ENCODE measurements at places on chromosomes 16 and 17.

DNA sequence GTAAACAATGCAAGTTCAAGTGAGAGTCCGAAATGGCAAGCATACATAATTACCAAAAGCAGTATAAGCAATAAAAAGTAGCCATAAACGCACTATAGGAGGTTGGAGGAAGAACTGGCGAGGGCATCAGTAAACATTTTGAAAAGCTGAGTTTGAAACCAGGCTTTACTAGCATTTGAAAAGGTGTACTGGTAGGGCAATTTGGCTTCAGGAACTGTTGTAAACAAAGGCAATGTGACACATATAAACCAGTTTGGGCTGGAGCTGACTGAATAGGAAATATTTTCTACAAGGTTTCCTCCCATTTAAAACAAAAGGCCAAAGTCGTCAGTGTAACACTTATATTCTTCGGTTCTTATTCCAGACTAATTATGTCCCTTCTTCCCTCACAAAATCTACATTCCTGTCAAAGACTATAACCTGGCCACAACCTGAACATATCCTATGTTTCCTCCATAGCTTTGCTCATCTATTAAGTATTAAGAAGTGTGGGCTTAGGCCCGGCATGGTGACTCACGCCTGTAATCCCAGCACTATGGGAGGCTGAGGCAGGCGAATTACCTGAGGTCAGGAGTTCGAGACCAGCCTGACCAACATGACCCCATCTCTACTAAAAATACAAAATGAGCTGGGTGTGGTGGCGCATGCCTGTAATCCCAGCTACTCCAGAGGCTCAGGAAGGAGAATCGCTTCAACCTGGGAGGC is 7.8 kb downstream of the CBX1 start:
- DNase-seq = no peak

GRCh38 chr16:50151756-50152155 is 1.4 kb upstream of the TENT4B start:
- DNase-seq = no peak

DNA sequence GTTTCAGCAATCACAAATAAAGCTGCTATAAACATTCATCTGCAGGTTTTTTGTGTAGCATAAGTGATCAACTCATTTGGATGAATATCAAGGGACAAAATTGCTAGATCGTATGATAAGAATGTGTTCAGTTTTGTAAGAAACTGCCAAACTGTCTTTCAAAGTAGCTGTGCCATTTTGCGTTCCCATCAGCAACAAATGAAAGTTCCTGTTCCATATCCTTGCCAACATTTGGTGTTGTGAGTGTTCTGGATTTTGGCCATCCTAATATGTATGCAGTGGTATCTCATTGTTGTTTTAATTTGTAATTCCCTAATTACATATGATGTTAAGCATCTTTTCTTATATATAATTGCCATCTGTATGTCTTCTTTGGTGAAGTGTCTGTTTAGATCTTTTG is 36.4 kb upstream of the TMEM92 start:
- DNase-seq = no peak

GRCh38 chr17:74037320-74037719 is 166.2 kb upstream of the RPL38 start:
- DNase-seq = no peak

- no peak for DNase-seq
Observed at GRCh38 chr16:57358086-57358420, 530 bp upstream of the CCL22 start.

GRCh38 chr16:86044881-86045590 is 146.1 kb downstream of the IRF8 start:
- DNase-seq = no peak

DNA sequence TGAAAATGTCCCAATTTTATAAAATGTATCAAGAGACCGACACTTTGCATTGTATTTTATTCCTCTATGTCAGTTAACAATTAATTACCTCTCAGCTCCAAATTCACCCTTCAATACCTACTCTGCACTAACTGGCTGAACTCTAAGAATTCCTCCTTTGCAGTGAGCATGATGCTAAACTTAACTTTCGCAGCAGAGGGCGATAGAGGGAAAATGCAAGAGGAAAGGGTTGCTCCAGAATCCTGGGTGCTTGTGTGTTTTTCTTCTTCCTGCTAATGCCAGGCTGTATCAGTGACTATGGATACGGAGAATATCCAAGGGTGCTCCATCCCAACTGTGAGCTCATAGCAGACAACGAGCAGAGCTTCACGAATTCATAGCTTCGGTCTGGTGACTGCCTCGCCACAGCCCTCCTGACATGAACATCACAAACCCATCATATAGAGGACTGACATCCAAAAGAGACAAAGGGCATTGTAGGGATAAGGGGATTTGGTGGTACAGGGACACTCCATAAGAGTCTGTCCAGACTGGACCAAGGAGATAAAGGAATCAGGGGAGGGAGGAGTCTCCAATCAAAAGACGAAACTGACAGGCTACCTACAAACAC is 172.9 kb downstream of the STX8 start:
- no peak for DNase-seq

DNA sequence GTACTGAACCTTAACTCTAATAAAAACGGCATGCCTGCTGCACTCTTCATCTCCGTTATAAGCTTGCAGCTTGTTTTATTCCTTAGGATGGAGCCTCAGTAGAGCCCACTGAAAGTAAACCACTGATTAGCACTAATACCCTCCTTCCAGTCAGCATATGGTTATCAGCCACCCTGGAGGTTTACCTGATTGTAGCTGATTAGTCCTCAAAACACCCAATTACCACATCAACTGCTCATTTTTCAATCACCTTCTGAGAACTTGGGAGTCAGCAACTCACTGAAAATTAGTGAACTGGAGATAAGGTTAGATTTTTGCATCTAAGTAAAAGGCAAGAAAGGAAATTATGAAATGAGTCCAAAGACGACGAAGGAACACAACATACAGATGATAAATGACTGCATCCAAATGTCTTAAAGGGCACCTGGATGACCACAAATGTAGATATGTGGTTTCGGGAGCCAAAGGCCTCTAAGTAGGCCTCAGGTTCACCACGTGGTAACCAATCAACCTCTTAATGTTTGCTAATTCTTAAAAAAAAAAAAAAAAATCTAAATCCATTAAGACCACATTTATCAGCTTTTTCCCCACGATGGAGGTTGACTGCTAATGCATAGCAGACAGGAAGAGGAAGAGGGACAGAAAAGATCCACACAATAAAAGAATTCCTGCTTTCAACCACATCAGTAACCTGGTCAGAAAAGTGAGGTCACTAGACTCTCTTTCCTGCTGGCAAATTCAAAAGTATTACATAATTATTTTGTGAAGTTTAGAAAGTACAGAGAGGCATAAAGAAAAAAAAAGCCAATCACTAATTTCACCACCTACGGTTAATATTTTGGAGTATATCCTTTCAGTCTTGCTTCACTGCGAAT is 28.0 kb downstream of the DCUN1D3 start:
- no peak for DNase-seq

GRCh38 chr16:28092721-28093384 is 29.3 kb upstream of the GSG1L start:
- DNase-seq = no peak

DNA sequence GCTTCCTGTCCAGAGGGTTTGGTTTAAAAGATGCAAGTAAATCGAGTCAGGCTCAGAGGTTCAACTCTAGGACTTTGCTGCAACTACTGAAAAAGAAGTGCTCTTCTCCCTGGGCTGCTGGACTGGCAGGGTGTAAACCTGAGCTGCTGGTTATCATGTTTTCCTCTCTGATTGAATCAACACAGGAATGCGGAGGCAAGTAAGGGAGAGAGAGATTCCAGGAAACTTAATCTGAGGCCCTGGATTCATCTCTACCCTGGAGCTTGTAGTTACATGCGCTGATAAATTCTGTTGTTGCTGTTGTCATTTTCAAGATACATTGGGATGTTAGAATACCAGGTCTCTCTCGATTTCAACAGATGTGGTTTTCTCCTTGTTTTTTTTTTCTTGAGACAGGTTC is 8.2 kb upstream of the HS3ST3A1 start:
- no peak for DNase-seq

Data from thoracic aorta (tissue), 2 donors.